ENCODE measurements at places on chromosomes 3 and 15.

DNA sequence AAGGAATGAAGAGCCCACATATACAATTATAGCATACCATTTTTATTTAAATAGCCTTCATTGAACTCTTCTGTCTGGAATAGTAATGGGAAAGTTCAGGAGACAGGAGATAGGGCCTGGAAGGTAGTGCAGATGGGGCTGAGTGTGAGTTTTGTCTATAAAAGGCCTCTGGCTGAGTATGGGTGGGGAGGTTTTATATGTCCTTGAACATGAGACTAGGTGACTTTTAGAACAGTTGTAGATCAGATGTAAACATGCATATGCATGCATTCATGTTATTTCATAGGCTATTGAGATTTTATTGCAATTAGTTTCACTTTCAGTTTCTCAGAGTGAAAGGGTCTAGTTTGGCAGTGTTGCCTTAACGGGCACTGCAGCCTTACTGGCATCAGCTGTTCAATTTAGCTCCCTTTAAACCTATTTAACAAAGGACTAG is 27.1 kb downstream of the CGGBP1 start:
- no peak for DNase-seq

- no peak for DNase-seq
Measured at GRCh38 chr15:36932070-36932469, 168.3 kb downstream of the MEIS2 start.

GRCh38 chr15:39699516-39700374 is 82.9 kb downstream of the FSIP1 start:
- DNase-seq: no peak

GRCh38 chr15:45162771-45163507 is 24.8 kb downstream of the SHF start:
- peak; percentile 20 for DNase-seq

GRCh38 chr3:66378256-66378655 is 122.6 kb downstream of the LRIG1 start:
- peak; percentile 19 for DNase-seq

DNA sequence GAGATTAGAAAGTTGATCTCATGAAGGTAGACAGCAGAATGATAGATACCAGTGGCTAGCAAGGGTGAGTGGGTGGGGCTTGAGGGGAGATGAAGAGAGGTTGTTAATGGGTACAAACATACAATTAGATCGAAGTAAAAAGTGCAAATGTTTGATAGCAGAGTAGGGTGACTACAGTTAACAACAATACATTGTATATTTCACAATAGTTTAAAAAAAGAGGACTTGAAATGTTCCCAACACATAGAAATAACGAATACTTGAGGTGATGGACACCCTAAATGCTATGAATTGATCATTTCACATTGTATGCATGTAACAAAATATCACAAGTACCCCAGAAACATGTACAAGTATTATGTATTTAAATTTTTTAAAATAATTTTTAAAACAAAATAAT is 47.3 kb downstream of the ADAM10 start:
- DNase-seq: no peak

DNA sequence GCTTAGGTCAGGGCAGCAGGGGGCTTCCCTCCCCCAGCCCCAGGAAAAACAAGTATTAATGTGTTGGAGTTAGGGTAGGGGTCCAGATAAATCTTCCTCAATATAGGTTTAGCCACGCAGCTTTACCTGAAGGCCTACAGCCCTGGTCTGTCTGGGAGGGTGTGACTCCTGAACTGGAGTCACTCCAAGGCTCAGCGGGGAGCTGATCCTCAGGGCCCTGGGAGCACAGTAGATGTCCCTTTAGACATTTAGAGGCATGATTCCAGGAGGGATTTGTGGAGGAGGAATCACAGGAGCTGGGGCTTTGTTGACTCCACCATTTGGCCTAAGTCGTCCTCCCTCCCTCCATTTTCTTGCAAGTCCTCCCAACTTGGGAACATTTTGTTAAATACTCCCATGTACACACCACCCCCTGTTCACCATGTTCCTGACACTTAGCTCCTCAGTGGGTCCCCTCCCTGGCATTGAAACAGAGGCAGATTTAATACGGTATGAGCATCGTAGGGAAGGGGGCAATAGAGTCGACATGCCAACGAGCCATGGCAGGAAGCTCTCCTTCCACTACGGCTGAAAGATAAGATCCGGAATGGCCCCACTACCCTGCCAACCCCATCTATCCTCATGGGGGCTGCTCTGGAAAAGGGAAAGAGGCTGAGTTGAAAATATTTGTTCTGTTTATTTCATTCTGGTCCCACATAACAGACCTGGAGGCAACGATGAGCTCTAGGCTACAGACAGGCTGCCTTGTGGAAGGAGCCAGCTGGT is 69.0 kb upstream of the LARS2 start:
- no peak for DNase-seq

- DNase-seq: no peak
Measured at GRCh38 chr3:29415482-29416223, 134.8 kb downstream of the RBMS3 start.

DNA sequence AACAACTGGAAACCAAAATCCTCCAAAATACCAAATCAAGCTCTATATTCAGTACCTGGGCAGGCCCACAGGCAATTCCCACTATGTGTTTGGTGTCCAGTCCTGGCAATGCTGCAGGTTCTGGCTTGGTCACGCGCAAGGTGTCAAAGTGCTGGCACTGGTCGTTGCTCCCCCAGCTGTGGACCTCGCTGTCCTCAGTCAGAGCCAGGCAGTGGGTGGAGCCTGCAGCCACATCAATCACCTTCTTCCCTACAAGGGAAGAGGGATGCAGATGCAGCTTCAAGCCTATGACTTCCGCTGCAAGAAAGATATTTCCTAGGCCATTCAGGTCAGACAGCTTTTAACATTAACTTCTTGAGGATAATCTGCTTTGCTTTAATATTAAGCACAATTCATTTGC is 61.3 kb downstream of the HERC2 start:
- no peak for DNase-seq

- DNase-seq: no peak
Measured at GRCh38 chr15:98674336-98674735, 26.0 kb downstream of the IGF1R start.

GRCh38 chr3:109982201-109982600 is 644.9 kb upstream of the DPPA4 start:
- DNase-seq: no peak

GRCh38 chr15:85021409-85021808 is 39.8 kb downstream of the PDE8A start:
- DNase-seq: no peak

GRCh38 chr3:56190130-56190529 is 278.1 kb downstream of the ERC2 start:
- no peak for DNase-seq

DNA sequence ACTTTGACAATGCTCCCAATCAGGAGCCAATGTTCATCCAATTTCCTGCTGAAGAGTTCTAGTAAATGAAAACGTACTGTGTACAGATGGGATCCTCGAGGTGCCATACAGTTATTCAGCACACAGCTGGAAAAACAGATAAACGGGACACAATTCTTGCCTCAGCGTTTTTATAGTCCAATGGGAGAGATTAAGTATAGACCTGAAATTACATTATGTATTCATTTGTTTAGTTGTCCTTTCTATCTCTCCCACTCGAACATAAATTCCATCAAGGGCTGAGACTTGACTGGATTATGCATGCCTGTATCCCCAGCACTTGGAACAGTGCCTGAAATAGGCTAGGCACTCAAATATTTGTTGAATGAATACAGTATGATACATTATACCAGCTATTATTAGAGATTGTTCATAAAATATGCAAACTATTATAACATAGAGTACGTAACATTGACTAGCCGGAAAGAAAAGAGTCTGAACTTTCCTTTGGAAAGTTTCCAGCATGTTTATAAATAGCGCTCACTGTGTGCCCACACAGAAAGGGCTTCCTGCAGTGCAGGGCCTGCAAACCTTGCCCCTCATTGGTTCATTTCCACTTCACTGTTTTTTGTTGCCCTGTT is 27.4 kb upstream of the SNTN start:
- DNase-seq: no peak

DNA sequence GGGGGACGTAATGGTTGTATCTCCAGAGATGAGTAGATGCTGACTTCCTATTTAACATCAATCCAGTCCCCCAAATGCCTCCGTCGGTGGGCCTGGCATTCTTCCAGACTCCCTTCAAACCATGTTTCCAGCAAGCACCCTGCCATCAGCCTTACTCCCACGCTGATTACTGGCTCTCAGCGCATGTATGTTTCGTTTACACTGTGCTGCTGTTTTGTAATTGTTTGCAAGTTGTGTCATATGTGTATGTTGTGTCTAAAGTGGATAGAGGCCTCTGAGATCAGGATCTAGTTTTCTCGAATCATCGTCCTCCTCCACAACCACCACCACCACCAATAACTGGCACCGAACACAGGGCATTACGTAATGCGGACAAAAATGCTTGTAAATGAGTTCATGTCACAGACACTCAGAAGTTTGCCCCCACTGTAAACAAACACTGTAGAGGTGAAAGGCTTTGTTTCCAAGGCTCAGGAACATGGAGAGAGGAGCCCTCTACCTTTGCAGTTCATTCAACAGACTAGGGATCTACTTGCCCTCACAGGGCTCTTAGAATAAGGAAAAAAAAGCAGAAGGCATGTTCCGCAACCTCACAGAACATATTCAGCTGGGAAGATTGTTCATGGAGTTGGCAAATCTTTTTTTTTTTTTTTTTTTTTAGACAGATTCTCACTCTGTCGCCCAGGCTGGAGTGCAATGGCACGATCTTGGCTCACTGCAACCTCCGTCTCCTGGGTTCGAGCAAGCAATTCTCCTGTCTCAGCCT is 46.1 kb upstream of the SEMA4B start:
- no peak for DNase-seq

DNA sequence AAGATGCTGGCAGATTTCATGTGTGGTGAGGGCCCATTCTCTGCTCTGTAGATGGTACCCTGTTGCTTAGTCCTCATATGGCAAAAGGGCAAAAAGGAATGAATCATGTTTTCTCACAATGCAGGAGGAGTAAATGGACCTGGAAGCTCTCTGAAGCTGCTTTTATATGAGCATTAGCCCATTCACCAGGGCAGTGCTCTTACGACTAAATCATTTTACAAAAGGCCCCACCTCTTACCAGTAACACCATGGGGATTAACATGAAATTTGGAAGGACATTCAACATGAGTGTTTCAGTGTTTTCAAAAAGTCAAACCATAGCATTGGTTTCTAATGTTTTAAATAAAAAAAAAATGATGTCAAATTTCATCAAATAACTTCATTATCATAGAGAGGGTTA is 495.7 kb upstream of the CBLB start:
- no peak for DNase-seq

- no peak for DNase-seq
Measured at GRCh38 chr15:74423431-74424257, 10.1 kb downstream of the SEMA7A start.

DNA sequence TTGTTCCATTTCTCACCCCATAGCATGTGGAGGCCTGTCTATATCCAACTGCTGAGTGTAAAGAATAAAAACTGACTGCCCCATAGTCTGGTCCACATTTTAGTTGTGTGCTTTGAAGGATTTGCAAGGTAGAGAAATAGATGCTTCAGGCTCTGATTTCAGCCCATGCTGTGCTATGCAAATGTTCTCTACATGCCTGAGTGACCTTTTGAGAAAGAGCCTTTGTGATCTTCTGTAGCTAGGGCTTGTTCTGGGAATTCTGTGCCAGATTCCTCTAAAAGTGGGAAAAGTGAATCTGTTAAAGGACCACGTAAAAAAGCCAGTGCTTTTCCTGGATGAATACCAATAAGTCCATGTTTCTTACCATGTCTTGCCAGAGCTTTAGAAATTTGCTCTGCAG is 5.2 kb downstream of the KCTD6 start:
- DNase-seq: no peak

DNA sequence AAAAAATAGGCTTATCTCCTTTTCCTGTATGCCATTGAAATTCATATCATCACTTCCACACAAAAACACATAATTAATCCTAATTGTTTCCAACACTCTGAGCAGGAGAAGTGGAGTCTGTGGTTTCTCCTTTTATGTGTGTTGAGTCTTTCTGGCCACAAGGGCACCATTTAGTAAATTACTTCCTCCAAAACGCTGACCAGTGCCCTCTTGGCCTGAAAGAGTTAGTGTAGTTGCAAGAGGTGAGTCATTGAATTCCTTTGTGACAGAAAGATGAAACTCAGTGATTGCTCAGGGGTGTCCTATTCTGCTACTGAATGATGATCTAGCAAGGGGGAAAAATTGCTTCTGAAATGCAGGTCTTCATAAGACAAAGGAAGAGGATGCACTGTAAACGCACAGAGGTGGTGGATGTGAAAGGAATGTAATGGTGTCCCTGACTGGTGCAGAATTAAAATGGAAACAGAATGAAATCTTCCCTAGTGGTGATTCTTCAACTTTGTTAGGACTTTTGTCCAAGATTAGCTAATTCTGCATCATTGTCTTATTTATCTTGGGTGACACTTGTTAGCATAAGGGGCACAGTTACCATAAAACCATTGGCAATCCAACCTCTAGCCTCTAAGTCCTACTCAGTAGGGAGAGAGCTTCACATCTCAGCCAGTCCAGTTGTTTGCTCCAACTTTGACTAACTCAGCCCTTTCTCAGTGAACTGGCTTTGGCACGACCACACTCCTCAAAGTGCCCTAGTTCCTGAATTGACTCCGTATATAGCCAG is 208.4 kb upstream of the NANOGP8 start:
- DNase-seq: no peak

DNA sequence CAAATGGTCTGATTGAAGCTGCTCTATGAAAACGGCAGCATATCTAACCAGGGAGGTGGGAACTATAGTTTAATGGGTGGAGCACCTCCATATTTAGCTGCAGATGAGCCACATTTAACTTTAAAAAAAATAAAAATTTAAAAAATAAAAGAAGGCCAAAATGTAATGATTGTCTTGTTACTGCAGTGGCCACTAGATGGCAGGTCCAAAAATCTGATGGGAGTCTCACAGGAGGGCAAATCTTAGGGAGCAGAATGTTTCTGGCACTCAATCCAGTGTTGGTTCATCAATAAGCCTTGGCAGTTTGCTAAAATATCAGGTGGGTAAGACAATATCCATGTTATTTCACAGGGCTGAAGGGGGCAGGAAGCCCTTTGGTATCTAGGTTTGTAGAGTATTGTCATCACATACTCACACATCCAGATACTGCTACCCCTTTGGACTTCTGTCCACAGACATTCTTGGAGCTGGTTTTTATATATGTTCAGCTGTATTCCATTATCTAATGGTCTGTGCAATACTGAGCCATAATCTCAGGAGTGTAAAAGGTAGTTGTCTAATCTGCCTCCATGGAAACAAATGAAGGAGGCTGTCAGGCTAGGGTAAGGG is 233.3 kb downstream of the TIGIT start:
- DNase-seq: no peak

- no peak for DNase-seq
Measured at GRCh38 chr15:48459571-48460442, 128.6 kb downstream of the DUT start.

GRCh38 chr3:68483041-68483440 is 449.3 kb downstream of the TAFA4 start:
- no peak for DNase-seq

Measured in activated T-helper 1 cell treated with anti-CD3 and anti-CD28 coated beads, Interleukin-2, amount 50 U/mL, for 16 hours (primary cell).